ENCODE measurements at places on chromosomes 13 and 19.

DNA sequence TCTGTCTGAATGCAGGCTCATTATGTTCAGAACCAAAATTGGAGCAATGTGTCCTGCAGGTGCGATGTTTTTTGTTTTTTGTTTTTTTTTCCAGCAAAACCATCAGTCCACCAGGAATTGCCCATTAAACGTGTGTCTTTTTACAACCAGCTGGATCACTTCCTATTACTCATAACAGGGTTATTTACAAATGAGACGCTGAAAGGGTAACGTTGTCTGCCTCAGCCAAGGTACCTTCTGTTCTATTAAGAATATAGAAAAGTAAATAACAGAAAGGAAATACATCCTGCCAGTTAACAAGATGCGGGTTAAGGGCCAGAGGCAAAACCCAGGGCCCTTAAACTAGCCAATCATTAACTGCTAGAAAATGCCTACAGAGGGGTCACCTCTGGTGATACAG, 590.4 kb downstream of the TBC1D4 start:
- DNase-seq = no peak

GRCh38 chr13:30856005-30856790, 49.9 kb upstream of the MEDAG start:
- no peak for DNase-seq

DNA sequence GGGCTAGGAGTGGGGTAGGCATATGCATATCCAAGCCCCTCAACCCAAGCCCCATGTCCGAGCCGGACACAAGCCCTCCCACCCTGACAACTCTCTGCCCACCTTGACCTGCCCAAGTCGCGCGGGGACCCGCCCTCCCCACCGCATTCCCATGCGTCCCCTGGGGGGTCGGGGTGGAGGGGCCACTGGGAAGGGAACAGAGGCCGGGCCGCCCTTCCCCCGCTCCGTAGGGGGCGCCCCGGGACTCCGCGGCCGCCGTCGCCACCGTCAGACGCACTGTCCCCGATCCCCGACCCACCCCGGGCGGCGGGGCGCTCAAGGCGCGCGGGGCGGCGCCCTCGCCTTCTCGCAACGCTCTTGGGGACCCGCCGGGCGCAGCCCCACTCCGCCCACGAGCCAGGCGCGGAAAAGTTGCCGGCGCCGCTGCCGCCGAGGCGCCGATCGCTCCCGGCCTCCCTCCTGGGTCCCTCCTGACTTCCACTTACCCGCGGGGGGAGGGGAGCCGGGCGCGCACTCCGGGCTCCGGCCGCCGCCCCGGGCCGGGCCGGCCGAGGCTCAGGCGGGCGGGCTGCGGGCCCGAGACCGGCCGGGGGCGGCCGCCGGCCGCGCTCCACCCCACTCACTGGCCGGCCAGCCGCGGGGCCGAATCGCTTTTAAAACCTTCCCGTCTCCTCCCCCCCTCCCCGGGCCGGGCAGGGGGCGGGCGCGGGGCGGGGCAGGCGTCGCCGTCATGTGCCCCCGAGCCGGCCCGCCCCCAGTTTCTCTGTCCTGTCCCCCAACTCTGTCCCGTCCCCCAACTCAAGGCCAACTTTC, 34.4 kb upstream of the NANOS3 start:
- no peak for DNase-seq

GRCh38 chr13:21058361-21058760, 3.0 kb downstream of the LATS2 start:
- DNase-seq = no peak

- no peak for DNase-seq
Observed at GRCh38 chr13:93345770-93346169, 119.2 kb downstream of the GPC6 start.

DNA sequence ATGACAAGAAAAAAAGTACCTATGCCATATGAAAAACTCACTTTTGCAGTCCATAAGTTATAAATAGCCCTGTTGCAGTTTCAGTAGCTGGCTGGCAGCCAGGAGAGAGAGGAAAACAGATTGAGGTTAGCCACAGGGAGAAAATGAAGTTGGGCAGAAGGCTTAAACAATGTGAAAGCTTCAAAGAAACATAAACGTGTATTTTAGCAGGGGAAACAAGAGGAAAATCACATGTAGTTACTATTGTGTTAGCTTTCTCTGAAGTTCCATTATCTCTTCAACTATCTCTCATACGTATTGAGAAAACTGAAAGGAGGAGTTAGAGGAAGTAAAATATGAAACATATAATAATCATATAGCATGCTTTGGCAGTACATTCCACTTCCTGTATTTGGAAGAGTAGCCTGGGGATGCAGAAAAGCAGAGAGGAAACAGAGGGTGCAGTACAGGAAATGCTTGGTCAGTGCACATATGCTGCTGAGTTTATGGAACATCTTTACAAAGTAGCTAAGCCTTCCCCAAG, 1551.1 kb downstream of the EFNB2 start:
- peak; percentile 26 for DNase-seq

DNA sequence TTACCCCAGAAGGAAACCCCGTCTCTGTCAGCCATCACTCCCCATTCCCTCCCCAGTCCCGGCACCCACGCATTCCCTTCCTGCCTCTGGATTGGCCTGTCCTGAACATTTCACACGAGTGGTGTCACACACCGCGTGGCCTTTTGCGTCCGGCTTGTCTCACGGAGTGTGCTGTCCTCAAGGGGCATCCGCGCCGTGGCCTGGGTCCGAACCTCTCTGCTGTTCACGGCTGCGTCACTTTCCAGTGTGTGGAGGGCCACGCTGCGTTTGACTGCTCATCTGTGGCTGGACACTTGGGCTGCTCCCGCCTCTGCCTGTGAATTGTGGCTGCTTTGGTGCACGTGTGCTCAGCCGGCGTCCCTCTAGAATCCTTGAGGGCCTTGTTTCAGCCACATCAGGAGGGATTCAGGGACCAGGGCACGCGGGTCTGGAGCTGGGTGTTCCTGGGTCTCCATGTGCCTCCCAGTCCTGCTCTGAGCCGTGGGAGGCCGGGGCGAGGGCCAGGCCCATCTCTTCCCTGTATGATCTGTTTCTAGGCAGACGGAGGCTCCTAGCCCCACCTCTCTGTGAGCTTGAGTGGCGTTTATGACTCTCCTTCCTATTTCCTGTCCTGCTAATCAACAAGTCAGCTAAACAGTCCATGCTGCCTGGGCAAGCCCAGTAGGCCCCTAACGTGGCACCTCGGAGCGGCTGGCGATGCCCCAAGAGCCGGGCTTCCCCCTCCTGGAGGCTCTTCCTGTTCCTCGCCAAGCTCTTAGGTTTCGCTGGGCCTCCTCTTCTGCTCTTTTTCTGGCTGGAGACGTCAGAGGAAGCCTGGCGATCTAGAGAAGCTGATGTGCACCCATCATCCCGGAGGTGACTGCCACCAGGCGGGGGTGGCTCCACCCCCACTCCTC, 8.1 kb downstream of the STK11 start:
- no peak for DNase-seq

GRCh38 chr19:4352701-4353121, 9.3 kb downstream of the MPND start:
- no peak for DNase-seq

- no peak for DNase-seq
Observed at GRCh38 chr13:75226733-75227435, 255.1 kb downstream of the TBC1D4 start.

DNA sequence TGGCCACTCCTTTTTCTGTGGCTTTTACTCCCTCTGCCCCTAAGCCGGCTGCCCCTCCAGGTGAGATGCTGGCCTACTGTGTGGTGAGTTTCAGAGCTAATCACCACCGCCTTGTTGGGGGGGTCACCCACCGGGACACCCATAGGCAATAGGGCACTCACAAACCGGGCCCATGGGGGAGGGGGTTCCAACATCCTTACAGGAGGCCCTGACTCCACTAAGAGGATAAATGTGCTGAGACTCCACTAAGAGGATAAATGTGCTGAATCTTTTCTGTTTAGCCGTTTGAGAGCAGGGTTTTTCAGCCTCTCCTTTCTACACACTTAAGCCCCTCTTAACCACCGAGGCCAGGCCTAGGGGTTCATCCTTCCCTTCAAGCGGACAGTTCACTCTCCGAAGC, 73.7 kb downstream of the SLC15A1 start:
- no peak for DNase-seq

- no peak for DNase-seq
Observed at GRCh38 chr13:43444081-43444480, 342.7 kb downstream of the ENOX1 start.

DNA sequence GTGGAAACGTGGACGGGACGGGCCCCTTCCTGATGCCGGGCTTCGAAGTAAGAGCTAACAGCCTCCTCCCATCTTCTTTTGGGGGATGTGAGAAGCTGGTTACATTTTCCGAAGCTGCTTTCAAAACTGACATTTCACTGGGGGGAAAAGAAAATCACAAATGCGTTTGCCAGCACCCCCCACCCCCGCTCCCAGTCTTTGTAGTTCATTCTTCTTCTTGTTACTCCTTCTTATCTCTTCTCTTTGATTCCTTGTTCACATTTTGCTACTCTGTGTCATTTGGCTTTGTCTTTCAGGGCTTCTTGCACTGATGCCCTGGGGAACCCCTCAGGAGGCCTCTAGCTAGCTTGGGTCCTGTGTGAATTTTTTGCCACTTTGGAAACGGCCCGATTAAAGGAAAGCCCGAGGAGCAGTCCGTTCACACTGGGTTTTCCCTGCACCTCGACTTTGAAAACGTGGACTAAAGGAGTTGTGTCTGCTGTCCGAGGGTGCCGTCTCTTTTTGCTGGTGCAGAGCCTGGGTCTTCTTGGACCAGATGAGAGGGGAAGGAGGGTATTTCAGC, 1.3 kb downstream of the CARM1 start:
- peak; percentile 40 for DNase-seq

DNA sequence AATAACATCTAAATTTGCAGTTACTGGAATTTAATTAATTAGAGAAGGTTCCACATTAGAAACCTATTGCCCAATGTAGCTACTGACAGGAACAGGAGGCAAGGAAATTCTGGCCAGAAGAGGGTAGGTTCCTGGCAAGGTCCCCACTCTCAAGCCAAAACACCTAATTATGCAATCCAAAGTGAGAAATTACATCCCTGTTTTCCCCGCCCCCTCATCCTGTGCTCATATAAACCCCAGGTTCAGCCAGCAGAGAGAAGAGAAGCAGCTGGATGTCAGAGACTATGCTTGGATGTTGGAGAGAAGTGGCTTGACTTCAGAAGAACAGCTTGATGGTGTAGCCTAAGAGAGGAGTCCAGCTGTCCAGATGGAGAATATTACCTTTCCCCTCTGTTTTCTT, 951.3 kb upstream of the PRR20A start:
- DNase-seq = no peak

- no peak for DNase-seq
Observed at GRCh38 chr13:40479196-40479845, 187.1 kb downstream of the FOXO1 start.

- no peak for DNase-seq
Observed at GRCh38 chr19:18097993-18098890, 664 bp downstream of the MAST3 start.

- no peak for DNase-seq
Observed at GRCh38 chr19:32866564-32867265, 2.9 kb downstream of the SLC7A9 start.

DNA sequence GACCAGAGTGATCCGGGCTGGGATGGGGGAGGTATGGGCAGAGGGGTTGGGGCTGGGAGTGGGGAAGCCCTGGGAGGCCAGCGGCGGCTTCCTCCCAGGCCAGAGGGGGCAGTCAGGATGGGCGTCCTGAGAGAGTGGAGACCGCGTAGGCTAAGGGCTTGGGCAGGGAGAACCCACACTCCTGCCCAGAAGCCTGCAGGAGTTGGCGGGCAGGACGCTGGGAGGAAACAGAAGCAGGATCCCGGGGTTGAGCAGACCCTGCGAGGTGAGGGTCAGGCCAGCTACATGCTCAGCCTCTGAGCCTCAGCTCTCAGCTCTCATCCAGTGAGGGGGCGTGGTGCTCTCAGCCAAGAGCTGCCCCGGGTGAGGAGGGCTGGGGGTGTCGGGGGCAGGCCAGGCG, 7.8 kb upstream of the SCN1B start:
- no peak for DNase-seq

- no peak for DNase-seq
Observed at GRCh38 chr13:42334329-42334706, 62.4 kb downstream of the AKAP11 start.

DNA sequence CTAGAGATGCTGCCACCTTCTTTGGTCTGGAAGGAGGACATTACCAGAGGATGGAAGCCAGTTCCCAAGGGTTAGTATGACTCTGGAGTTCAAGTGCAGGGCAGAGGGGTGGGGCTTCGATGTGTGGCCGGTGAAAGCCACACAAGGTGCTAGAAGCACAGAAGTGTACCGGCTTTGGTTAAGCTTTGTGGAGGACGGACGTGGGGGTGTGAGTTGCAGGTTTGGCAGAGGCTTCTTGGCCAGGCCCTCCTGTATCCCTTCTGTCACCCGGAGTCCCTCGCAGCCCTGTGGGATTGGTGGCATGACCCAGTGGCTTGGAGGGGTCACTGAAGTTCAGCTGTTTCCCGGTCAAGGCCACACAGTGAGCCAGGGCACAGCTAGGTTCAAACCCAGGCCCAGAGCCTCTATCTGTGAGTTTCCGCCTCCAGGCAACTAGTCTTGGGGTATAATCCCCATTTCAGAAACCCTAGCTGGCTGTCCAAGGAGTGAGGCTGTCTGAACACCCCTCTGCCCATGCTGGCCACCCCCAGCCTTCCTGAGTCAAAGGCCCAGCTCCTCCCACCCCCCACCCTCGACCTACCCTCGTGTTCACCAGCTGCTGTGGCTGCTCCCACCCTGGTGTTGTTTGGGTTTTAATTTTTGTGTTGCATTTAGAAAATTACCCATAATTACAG, 4.6 kb upstream of the SSBP4 start:
- no peak for DNase-seq

- no peak for DNase-seq
Observed at GRCh38 chr19:10848230-10848856, at the start of gene C19orf38. TSS of gene C19orf38 (plus strand) at chr19:10848415. CDS start at chr19:10848509, 94 bp downstream.

GRCh38 chr19:15584095-15584494, 30.9 kb upstream of the CYP4F8 start:
- DNase-seq = no peak

GRCh38 chr13:26965952-26966700, 205.5 kb downstream of the USP12 start:
- DNase-seq = no peak

DNA sequence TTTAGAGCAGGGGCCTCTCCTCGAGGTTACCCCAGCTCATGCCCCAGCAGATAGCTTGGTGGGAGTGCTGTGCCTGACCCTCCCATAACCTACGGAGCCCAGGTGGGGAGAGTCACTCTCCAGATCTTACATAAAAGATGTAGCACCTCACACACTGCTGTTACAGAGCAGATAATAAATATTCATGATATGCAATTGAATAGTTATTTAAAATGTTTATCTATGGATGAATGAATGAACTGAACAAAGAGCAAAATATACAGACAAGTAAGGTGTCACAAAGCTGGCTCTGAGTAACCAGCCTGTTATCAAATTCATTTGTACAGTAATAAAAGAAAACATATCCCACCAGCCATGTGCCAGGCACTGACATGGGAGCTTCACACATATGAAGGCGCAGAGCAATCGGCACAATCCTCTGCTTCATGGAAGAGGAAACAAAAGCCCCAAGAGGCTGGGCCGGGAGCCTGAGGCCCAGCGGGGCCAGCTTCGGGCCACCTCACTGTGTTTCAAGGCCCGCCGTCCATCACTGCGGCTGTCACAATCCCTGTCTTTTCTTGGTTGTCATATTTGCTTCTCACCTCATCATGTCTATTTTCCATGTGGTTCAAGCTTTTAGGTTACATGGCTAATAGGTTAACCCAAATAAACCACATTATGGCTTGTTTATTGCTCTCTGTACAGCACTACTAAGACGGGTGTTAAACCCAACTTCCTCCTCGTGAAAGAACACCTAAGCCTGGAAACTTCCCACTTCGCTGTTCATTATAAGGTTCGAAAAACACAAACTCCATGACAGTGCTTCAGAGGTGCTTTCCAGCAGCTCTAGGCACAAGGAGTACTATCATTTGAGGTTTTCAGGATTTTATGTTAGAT, 78.4 kb downstream of the IRS2 start:
- DNase-seq = no peak
